ENCODE measurements at places on chromosomes 1 and 21. TPM values are rescaled to one million over a fixed set of nuclear protein-coding genes. Genes with fewer than 3 reads are reported as not detected.

The POU3F1 gene
- total RNA-seq, result not detected

- no peak for DNase-seq
Observed at GRCh38 chr1:172946814-172947507, 103.8 kb downstream of the TNFSF18 start.

- DNase-seq, result no peak
Observed at GRCh38 chr1:199691540-199691939, 336.0 kb upstream of the NR5A2 start.

The SPATA1 gene
- total RNA-seq, result not detected

The SELENBP1 gene
- total RNA-seq, result 28.9 TPM

The S100A14 gene
- total RNA-seq, result not detected

DNA sequence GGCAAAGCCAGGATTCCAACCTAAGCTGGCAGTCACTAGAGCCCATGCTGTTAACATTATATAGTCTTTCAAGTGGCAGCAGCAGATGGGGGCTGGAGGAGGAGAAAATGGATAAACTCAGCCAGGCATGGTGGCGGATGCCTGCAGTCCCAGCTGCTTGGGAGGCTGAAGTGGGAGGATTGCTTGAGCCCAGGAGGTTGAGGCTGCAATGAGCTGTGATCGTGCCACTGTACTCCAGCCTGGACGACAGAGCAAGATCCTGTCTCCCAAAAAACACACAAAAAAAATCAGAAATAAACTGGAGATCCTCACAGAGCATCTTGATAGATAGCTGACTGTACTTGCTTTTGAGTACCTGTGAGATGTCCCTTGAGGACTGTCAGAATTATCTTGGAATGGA is 13.4 kb upstream of the WDR26 start:
- DNase-seq, result no peak

The RCC1 gene
- total RNA-seq, result 34.2 TPM

DNA sequence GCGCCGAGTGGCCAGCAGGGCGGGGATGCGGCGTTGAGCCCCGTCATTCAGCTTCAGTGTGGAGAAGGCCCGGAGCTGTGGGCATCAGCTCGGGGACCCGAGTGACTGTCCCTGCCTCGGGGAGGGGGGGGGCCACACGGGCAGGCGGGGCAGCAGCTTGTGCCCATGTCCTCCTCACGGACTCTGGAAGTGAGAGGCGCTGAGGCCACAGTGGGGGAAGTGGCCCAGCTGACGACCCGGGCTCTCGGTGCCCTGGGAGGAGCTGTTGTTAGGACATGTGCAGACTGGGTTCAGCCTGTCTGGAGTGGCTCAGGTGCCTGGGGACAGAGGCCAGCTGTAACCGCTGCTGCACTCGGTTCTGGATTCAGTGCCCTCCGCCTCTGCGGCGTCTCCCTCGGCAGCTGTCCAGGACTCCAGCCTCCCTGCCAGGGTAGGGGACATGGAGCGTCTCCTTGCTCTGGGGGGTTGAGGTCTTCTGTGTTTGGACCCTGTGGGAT is 71.1 kb downstream of the SKI start:
- DNase-seq, result no peak

- no peak for DNase-seq
Observed at GRCh38 chr1:6378096-6378746, 15.3 kb downstream of the ACOT7 start.

The OVAAL gene
- total RNA-seq, result not detected

GRCh38 chr1:179036844-179037465 is 11.3 kb downstream of the FAM20B start:
- DNase-seq, result no peak

All from NCI-H460 (cell line).